ENCODE measurements at places on chromosomes 16 and 17.

GRCh38 chr16:88088161-88088581, 136.9 kb downstream of the BANP start:
- DNase-seq: no peak

- peak; percentile 68 for DNase-seq
Observed at GRCh38 chr16:66874079-66874775, 6.1 kb upstream of the PDP2 start.

DNA sequence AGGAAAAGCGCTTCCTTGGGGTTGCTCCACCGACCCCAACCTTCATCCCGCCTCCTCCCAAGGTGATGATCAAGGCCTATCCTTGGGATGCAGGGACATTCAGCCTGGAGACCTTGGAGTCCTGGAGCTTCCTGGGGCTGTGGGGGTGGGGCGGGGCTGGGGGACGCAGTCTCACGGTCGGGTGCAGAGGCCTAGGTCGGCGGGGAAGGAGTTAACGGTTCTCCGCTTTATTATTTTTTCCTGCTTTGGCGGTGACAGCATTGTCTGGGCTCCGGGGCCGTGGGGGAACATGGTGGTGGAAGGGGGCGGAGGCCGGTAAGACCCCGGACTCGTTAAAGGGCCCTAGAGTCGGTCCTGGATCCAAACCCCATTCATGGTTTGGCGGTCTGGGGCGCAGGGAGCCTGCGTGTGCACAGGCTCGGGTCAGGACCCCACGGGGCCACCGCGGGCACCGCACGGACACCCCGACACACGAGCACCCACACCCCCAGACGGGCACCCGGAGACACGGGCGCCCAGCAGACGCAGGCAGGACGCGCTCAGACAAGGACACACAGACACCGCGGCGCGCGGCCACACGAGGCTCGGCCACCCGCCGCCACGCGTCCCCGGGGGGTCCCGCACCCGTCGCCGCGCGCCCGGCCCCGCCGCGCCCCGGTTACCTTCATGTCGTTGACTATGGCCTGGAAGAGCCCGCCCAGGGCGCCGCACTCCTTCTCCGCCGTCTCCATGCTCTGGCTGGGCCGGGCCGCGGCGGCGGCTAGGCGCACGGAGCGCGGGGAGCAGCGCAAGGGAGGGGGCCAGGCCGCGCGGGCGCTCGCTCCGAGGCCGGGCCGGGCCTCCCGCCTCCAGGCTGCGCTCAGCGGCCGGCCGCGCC, 554 bp downstream of the MTSS2 start:
- peak; percentile 47 for DNase-seq

GRCh38 chr17:73722165-73722564, 77.9 kb upstream of the SDK2 start:
- no peak for DNase-seq

GRCh38 chr16:82040296-82040695, 5.2 kb downstream of the HSD17B2 start:
- DNase-seq: no peak

DNA sequence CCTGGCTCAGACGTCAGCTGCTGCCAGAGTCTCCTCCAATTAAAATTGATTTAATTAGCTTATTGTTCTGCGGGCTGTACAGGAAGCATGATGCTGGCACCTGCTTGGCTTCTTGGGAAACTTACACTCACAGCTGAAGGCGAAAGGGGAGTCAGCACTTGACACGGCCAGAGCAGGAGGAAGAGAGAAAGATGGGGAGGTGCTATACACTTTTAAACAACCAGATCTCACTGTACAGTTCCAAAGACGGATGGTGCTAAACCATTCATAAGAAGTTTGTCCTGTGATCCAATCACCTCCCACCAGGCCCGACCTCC, 1.4 kb upstream of the PRDM7 start:
- DNase-seq: no peak

DNA sequence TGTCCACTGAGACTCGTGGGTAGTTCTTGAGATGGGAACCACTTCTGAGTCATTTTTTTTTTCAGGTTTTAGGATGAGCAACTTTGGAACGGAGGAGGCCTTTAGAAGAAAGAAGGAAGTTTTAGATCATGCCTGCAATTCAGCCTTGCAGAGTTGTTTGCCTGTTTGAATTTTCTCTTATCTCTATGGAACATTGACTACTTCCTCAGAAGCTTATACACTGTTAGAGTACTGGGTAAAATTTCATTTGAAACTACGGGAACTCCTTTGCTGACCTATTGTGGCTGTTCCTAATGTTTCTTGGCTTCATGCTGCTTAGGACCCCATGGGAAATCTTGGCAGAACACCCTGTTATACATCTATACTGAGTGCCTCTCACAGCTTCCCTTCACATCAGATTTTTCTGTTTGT, 70.8 kb downstream of the MAP2K6 start:
- DNase-seq: no peak

Data from cardiac muscle cell (in vitro differentiated cells and primary cell).